NCI-H526 (cell line): ENCODE measurements at places on chromosomes 5 and 9.

DNA sequence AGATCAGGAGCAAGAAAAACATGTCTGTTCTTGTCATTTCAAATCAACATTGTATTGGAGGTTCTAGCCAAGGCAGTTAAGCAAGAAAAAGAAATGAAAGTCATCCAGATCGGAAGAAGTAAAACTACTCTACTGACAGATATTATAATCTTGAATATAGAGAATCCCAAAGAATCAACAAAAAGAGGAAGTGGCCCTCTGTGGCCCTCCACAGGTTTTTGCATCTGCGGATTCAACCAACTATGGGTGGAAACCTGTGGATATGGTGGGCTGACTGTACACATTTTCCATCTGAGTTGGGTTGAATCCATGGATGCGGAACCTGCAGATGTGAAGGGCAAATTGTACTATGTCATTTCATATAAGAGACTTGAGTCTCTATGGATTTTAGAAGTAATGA lies 35.1 kb downstream of the GAS1 start:
- no peak for DNase-seq

GRCh38 chr5:112258571-112258970 lies 160.5 kb downstream of the EPB41L4A start:
- no peak for DNase-seq

DNA sequence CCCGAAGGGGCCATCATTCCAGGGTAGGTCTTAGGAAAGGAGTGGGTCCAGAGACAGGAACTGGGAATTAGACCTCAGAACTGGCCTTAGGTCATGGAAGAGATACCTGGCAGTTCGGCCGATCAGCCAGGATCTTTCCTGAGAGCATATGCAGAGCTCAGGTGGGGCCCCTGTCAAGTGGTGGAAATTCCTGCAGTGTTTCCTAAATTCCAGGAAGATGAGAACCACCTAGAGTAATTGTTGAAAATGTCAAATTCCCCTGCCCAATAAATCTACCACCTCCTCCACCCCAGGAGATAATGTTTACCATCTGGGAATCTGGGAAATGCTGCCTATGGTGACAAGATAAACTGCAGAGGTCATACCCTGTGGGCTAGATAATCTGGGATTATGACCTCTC lies 14.6 kb downstream of the TMEM171 start:
- no peak for DNase-seq

GRCh38 chr9:23145467-23145866 lies 680.6 kb downstream of the ELAVL2 start:
- DNase-seq, result no peak

- DNase-seq, result no peak
Observed at GRCh38 chr5:16700081-16700480, 83.3 kb upstream of the RETREG1 start.

DNA sequence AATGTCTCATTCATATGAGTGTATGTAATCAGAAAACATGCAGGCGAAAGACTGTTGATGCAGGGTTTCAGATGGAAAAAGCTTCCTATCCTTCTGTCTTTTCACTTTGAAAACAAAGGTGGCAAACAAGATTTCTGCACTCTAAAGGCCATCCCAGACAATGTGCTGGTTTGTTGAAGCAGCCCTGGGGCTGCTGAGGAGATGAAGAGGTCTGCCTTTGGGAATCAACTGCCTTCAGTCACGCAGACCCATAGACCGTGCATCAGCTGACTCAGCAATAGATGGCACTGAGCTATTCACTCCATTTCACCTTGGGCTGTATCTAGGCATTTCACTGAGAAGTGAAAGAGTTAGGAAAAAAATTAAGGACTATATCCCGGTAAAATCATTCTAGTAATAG lies 60.5 kb upstream of the C5orf46 start:
- no peak for DNase-seq

DNA sequence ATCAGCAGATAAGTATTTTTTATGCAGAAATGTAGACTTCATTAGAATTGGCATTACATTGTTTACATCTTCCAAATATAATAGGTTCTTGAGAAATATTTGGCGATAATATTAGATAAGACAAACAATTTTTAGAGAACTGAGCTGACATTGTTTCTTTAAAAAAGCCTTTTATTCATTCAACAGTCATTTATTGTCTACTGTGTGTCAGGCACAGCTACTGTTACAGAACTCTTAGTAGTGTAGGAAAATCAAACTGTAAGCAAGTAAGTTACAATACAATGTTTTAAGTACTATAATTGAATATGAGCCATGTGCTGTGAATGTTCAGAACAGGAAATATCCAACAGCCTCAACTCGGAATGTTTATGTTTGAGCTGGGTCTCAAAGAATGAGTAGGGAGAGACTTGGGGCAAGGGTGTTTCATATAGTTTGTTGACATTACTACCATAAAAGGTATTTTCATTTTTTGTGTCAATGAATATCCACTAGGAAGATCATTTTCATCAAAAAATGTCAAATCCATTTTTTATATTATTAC lies 114.0 kb downstream of the CDC42SE2 start:
- DNase-seq, result no peak

- no peak for DNase-seq
Observed at GRCh38 chr5:58259685-58260152, 200.2 kb downstream of the PLK2 start.
